ENCODE measurements at places on chromosomes 5 and 9.

- DNase-seq, result no peak
These were observed 258.9 kb upstream of the IRX2 start for GRCh38 chr5:3010301-3010952.

DNA sequence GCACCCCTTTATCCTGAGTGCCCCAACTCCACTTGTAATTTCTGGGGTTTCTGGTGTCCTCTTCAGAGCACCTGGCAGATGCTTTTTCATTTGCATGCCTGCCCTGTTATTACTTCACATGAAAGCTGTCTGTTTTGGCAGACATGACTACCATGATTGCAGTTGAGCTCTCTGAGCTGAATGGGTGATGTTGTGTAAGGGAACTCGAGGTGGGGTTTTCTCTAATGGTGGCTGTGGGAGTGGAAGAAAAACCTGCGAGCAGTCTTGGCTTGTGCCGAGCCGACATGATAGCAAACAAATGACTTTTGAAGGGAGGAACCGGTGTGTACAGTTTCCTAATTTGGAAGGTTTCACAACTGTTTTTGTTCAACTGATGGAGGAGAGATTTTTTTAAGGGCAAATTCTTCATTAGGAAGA lies 196.2 kb downstream of the AOPEP start:
- no peak for DNase-seq

DNA sequence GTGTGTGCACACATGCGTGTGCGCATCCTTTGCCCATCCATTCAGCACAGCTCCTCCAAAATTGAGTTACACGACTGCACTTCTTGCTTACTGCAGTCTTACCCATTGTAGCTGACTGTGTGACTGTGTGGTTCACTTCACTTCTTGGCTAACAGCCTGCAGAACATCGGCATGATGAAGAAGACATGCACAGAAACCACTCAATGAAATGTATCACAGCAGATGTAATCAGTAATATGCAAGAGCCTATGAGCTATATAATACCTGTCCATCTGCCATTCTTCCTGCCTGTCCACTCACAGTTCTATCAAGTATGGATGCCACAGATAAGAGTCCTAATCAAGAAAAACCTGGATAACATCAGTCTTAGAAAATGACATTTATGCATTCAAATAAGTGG lies 83.9 kb downstream of the TRPM3 start:
- DNase-seq, result no peak

- DNase-seq, result no peak
These were observed 51.7 kb downstream of the ZNF366 start for GRCh38 chr5:72455476-72455875.

DNA sequence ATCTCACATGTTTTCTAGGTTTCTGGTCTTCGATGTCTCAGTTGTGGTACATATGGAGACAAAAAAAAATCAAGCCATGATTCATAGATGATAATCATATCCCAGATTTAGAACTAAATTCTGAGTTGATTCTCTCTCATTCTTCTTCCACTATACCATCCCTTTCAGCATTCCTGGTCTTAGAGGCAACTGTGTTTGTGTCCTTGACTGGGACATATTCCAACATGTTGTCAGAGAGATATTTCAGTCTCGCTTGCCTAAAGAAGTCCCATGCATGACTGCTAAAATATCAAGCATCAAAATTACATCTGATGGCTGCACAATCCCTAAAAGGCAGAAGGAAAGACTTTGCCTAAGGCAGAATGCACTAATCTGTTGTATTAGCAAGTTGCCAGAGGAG lies 236.6 kb downstream of the PSAT1 start:
- no peak for DNase-seq

DNA sequence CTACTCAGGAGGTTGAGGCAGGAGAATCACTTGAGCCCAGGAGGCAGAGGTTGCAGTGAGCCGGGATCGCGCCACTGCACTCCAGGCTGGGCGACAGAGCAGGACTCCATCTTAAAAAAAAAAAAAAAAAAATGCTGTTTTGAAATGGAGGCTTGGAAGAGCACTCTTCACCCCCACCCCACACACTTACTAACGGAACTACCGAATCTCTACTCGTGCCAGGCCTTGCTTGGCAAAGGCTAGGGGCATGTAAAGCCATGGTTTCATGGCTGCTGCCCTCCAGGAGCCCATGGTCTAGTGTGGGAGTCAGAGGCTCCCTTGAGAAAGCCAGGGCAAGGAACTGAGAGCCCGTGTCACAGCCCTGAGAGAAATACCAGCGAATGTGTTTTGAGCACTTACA lies 21.3 kb downstream of the PCDHGC5 start:
- no peak for DNase-seq

DNA sequence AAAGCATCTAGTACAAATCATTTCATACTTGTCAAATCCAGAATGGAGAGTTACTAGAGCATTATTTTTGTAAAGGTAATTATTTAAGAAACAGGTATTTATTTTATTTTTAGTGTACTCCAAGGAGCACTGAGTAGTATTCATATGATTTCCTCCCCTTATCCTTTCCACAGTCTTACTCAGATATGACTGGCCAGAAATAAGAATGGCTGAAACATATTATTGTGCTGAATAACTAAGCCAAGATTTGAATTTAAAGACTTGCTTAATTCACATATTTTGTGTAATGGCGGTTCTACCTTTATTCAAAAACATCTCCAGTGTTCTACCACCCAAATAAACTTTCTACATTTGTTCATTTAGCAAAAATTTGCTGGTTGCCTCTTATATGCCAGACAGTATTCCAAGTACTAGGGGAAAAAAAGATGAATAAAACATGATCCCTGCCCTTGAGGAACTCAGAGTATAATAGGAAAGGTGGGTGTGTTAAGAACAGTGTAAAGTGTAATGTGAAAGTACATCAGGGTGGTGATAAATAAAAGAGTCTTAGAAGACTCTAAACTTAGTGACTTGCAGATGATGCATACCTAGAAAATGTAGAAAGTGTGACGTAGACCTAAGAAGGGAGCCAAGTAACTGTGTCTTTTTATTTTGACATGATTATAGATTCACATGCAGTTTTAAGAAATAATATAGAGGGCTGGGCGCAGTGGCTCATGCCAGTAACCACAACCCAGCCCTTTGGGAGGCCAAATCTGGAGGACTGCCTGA lies 110.4 kb upstream of the GRHPR start:
- DNase-seq, result no peak

GRCh38 chr5:132203464-132203818 lies 24.2 kb downstream of the P4HA2 start:
- no peak for DNase-seq

- DNase-seq, result no peak
These were observed 12.7 kb downstream of the FEM1C start for GRCh38 chr5:115531787-115532367.

DNA sequence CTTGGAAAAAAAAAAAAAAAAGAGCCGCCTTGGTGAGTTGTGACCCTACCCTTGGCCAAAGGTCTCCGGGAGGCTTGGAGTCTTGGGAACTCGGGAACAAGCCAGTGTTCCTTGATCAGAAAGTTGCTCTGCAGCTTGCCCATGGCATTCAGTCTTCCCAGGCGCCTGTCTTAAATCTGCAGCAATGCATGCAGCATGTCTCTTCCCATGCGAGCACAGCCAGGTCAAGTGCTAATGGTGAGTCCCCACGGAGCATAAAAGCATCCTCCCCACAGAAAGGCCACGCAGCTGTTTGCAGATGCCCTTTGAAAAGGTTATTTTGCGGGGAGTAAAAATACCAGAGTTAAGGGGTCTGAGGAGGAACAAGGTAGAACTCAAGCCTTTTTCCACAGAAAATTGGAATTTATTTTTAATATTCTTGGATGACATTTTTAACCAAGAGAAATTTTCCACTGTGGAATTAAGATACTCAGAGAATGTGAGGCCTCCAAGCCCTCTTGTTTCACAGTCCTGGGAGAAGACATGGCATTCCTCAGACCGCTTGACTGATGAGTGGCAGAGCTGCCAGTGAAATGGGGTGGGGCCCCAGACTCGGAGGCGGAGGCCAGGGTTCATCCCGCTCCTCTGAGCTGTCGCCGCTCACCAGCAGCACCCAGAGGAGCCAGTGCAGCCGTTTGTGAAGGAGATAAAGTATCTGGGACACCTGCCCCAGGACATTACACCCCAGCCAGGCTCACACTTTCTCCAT lies 81.6 kb downstream of the CYFIP2 start:
- DNase-seq, result no peak

DNA sequence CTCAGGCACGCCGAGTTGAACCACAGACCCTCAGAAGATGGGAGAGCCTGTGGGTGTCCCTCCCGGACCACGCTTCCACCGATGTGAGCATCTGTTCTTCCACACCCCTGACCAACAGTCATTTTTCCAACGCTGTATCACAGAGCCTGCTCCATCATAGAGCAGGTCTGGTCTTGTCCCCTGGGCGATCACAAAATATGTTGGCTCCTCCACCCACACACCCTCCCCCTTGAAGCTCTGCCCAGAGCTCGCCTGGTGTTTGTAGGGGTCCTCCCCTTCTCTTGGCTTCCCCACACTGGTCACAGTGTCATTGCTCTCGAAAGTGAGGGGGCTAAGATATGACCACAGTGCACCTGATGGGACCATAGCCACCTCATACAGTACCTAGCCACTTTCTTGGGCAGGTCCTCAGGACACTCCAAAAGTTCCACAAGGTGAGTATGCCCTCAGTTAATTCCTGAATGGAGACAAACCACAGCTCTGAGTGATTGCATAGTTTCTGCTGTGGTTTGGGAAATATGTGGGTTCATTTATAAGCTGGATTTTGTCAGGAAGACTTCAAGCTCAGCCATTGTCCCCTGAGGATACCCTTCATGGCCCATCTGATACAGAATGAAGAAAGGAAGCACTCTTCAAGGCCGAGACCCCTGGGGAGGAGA lies 3.5 kb upstream of the ZNF618 start:
- no peak for DNase-seq

- no peak for DNase-seq
These were observed 394.2 kb downstream of the MLLT3 start for GRCh38 chr9:20228096-20228495.

GRCh38 chr5:5537426-5537825 lies 114.9 kb downstream of the ICE1 start:
- DNase-seq, result no peak

DNA sequence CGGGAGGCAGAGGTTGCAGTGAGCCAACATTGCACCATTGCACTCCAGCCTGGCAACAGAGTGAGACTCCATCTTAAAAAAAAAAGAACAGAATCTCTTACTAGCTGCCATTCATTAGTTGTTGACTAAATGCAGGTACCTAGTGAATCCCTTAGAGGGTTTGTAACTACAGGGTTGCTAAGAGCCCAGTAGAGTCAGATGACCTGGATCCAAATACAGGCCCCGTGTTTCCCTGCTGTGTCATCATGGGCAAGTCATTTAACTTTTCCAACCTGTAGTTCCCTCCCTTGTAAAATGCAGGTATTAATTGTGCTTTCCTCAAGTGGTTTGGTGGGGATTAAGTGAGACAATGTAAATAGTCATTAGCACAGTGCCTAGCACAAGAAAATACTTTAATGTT lies 32.8 kb downstream of the PLAC8L1 start:
- no peak for DNase-seq

- DNase-seq, result no peak
These were observed 498.6 kb downstream of the HINT1 start for GRCh38 chr5:130666462-130666861.

GRCh38 chr5:87307796-87308423 lies 40.2 kb downstream of the RASA1 start:
- no peak for DNase-seq

GRCh38 chr9:136323371-136323789 lies 4.0 kb upstream of the GPSM1 start:
- DNase-seq, result no peak

- DNase-seq, result no peak
These were observed 138.3 kb downstream of the ZDHHC21 start for GRCh38 chr9:14554886-14555285.

- DNase-seq, result no peak
These were observed 30.7 kb upstream of the VCAN start for GRCh38 chr5:83440826-83441225.

- no peak for DNase-seq
These were observed 13.4 kb downstream of the PCSK5 start for GRCh38 chr9:75903785-75904360.

DNA sequence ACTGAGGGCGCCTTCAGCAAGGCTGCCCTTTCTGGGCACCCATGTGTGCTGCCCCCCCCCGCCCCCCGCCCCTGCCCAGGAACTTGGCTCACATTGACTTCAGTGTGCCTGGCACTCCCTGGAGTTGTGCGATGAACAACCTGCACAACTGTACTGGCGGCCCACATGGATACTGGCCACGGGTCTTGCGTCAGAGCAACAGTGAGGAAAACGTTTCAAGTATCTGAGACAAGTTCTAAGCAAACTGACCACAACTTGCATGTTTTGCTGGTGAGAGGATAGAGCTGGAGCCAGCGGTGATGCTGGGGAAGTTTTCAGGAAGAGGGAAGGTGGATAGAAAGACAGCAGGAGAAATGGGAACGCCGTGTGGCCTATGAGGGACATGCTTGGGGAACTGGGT lies 45.4 kb downstream of the HABP4 start:
- no peak for DNase-seq

GRCh38 chr5:55226027-55226933 lies 835 bp downstream of the MCIDAS start:
- DNase-seq, result no peak

- no peak for DNase-seq
These were observed 34.3 kb upstream of the CAST start for GRCh38 chr5:96627792-96628398.

GRCh38 chr5:119313658-119314605 lies 41.9 kb upstream of the TNFAIP8 start:
- DNase-seq, result no peak

- DNase-seq, result no peak
These were observed 11.8 kb downstream of the ACSL6 start for GRCh38 chr5:131999441-132000240.

DNA sequence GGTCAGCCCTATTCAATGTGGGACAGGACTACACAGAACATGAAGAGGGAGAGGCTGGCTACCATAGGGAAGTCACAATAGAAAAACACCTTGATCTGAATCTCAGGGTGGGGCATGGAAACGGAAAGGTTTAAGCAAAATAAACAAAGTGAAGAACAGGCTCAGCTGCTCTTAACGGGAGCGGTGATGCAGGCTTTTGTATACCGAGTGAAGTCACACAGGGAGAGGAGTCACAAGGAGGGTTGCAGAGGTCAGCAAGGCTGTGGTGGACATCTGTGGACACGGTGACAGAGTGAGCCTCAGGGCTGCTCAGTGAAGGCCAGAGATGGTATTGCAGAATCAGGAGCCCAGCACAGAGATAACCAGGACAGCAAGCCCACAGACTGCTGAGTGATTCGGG lies 30.6 kb upstream of the SEMA4D start:
- DNase-seq, result no peak

DNA sequence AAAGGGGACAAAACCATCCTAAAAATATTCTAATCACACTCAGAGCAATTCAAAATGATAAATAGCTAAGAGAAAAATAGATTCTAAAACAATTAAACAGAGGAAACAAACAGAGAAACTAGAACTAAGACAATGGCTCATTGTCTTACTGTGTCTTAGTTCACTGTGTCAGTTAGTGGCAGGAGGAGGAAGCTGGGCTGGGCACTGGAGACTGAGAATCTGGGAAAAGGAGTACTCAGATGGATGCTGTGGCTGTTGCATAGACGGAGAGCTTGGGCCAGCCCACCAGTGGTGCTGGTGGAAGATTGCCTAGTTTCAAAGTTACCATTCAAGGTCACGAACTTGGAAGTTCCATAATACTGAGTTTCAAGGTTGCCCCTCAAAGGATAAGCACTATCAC lies 94.7 kb upstream of the IFNK start:
- no peak for DNase-seq

- no peak for DNase-seq
These were observed 1137.4 kb upstream of the CDH18 start for GRCh38 chr5:21125238-21125983.
